ENCODE measurements at places on chromosomes 2 and 18.

GRCh38 chr2:84301717-84302116 is 157.4 kb downstream of the SUCLG1 start:
- no peak for DNase-seq

DNA sequence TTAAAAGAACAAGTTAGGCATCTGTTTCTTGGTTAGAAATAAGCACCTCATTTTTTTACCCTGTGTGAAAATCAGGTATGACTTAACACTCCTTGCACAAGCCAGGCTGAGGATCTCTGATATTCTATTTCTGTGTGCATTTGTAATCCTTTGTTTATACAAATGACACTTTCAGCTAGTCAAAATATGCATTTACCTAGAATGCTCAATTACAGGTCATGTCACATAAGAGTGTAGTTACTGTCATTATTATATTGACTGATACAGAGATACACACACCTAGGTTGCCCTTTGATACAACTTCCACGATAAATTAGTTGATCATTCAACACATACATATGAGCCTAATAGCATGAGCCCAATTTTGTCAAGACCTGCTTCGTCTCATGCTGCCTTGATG is 144.3 kb downstream of the CHST9 start:
- DNase-seq: no peak

GRCh38 chr18:62418258-62418657 is 93.1 kb downstream of the TNFRSF11A start:
- DNase-seq: no peak

- DNase-seq: no peak
These were observed 109.0 kb downstream of the ACAA2 start for GRCh38 chr18:49704334-49704733.

GRCh38 chr2:177314722-177315264 is 50.3 kb upstream of the NFE2L2 start:
- no peak for DNase-seq

GRCh38 chr2:174846941-174847938 is 83.0 kb upstream of the CHRNA1 start:
- DNase-seq: no peak

DNA sequence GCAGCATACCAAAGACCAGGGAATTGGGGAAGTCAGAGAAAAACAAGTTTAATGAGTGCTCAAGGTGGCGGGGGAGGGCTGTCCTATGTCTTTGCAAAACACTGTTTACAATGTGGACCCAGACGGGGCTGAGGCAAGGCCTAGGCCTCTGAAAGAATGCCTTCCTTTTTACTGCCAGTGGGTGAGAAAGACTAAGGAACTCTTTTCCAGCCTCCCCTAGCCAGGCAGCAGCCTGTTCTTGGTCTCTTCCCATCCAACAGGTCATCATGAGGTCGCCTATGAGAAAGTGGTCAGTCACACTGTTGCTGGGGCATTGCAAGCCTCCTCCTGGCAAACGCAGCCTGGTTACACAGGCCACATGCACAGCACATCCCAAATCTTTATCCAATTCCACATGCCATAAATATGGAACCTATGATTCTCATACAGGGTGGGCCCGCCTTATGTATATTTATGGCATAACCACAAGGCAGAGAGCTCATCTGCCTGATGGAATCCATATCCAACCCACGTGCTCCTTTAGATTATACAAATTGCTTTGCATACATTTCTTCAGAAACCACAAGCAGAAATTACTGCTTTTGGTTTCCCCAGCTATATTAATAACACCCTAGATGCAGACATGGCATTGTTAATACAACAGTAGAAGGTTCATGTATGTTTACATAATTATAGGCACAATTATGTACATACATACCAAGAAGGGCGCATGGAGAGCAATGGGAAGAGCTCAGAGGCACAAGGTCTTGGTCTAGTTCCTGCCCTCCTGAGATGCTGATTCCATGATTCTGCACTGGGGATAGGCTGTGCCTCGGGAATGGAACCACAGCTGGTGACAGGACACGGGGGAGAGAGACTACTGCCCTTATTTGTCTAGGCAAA is 48.6 kb downstream of the NRP2 start:
- no peak for DNase-seq

DNA sequence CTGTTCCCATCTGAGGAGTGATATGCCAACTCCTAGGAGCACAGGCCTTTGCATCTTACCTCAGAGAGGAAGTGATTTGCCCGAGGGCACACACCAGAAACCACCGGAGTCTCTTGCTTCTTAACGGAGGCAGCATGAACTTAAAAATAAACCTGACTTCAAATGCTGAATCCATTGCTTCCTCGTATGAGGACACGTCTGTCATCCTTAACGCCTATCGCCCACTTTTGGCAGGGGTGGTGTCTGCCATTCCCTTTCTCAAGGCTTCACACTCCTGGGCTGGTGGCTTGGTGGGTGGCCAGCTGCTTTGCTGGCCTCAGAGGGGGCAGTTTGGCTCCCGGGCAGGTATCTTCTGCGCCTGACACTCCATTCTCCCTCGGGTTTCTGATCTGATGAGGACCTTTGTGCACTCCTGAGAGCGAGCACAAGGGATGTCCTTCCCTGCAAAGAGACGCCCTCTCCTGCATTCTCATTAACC is 1.1 kb upstream of the PREB start:
- no peak for DNase-seq

- no peak for DNase-seq
These were observed 8.8 kb downstream of the ODC1 start for GRCh38 chr2:10439185-10439879.

DNA sequence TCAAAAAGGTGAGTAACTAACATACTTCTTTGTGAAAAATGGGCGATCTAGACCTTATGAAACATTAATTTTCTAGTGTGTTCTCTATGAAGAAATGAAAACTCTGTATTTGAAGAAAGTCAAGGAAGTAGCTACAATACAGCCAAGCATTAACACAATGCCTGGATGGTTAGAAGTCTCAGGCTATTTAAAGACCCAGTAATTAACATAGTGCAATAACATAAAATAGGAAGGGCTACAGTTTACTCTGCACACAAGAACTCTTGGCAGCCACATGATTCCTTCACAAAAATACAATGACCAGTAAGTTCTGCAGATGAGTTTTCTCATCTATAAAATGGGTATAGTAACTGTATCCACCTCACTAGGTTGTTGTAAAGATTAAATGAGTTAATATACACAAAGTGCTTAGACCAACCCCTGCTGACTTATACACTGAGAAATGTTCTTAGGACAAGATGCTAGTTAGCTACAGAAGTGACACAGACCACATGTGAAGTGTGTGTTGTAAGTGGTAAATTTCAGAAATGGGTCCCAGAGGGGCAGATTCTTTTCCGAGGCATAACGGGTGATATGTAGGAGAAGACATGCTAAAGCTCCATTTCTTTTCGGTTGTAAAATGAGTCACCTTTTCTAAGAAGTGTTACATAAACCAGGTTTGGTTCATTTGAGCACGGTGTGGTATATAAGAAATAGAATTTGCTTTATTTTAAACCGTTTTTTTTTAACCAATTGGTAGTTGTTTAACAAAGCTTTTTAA is 61.8 kb downstream of the CXCR4 start:
- DNase-seq: no peak

DNA sequence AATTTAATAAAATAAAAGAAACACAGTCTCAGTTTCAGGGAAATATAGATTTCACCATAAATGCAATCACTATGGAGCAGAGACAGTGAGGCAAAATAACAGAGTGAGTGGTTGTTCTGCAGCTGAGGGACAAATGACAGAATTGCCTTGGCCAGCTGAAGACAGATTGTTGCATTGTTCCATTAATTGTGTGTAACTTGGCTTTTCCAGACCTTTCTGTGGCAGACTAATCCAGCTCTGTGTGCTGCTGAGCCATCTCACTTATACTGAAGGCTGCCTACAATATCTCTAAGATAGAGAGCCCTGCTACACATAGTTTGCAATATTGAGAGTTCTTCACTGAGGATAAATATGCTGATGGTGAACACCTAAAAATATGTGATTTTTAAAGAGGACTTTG is 11.5 kb downstream of the LRRTM1 start:
- no peak for DNase-seq

GRCh38 chr18:9735238-9735637 is 27.1 kb downstream of the RAB31 start:
- DNase-seq: no peak

DNA sequence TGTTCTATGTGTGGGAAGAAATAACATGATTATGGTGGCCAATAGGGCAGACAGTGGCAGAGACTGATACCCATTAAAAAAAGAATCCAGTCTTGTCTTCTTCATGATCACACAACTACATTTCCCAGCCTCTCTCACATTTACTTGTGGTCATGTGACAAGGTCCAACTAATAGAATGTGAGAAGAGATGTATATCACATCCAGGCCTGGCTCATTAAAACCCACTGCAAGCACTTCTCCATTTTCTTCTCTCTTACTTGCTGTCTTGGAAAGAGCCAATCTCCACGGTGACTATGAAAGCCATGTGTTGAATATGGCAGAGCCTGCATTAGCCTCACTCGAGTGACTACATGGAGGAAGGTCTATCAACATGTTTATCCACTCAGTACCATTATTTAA is 306.2 kb upstream of the ZEB2 start:
- DNase-seq: no peak

GRCh38 chr2:66957198-66957597 is 439.9 kb upstream of the ETAA1 start:
- no peak for DNase-seq

GRCh38 chr2:113324684-113325160 is 46.0 kb upstream of the PAX8 start:
- peak; percentile 14 for DNase-seq

- DNase-seq: no peak
These were observed 123.1 kb upstream of the CYP26B1 start for GRCh38 chr2:72270556-72271275.

- no peak for DNase-seq
These were observed 141.7 kb downstream of the RBMS1 start for GRCh38 chr2:160351956-160352355.

DNA sequence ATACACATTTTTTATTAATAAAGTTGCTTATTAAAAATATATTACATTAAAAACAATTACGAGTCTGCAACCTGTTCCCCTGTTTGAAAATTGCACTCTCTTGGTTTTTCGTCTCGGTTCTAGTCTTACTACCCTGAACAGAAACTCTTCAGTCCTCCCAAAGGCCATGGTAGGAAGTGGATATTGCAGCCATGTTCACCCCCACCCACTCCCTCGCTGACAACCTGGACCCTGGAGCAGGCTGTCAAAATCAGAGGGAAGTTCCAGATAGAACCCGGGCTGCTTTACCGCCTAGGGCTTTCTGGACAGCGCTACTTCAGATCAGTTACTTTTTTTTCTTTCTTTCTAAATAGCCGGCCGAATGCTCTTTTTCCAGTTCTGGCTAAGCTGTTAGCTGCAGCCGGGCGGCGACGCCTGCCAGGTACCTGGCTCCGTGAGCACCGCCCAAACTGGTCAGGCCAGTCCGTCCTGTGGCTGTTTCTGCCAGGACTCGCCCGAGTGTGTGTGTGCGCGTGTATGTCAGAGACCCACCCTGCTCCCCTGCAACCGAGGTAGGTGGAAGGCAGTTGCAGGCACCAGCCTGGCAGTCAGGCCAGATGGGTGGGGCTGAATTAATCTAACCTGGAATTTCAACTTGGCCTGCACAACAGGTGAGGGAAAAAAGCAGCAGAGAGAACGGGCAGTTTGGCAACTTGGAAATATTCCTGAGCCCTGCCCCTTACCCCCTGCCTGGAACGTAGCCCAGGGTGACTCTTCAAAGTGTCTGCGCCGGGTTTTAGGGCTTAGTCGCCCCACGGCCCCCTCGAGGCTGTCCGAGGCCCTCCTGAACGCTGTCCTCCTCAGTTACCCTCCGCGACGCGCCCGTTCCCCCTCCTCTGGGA is 1.1 kb upstream of the TET3 start:
- no peak for DNase-seq

DNA sequence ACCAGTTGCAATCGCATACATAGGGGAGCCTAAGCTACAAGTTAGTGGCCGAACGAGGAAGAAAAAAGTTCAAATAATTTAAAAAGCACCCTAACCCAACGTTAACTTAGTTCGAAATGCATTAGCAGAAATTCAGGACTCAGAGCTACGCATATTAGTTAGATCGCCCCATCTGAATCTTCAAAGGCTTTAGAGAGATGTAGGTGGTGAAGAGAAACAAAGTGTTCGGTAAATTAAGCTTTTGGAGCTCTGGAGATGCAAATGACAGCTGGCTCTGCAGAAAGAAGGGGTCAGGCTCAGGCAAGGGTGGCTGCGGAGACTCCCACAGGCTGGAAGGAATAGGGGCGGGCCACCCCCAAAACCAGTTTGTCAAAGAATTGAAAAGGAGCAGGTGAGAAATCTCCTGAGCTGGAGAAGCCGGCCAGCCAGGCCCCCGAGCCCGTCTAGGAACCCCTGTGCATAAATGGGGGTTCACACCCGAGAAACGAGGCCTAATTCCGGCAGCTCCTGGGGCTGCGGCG is 621 bp downstream of the TXNL1 start:
- no peak for DNase-seq

GRCh38 chr2:238564286-238564920 is 137.7 kb downstream of the ASB1 start:
- no peak for DNase-seq

GRCh38 chr18:3340682-3341097 is 78.8 kb downstream of the MYL12B start:
- no peak for DNase-seq

DNA sequence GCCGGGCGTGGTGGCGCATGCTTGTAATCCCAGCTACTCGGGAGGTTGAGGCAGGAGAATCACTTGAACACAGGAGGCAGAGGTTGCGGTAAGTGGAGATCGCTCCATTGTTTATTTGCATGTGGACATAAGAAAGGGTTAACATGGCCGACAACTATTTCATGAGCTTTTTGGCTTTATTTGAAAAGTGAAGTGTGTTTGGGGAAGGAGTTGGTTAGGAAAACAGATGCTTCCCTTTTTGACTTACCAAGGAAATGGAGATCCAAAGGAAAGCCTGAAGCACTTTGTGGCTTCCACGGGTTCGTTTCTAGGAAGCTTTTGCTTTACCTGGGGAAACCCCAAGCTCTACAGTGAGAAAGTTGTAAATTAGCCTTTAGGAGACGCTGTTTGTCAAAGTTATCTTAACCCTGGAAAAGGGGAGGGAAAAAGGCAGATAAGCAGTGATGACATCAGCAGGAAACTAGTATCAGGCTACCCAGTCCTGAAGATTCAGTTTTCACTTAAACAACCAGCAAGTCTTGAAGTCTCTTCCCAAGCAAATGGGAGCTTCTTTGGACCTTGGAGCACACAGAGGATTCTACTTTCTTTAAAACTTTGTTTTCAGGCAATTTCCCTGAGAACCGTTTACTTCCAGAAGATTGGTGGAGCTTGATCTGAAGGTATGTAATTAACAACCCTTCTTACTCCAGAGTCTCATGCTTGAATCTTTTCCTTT is at the start of gene CASP10:
CASP10 (plus strand) TSS at position 492 of the 715 bp plus-strand sequence. CDS start 2,637 bp downstream, outside the sequence.
- DNase-seq: no peak

- no peak for DNase-seq
These were observed 17.4 kb upstream of the AP1S3 start for GRCh38 chr2:223854741-223855140.

- DNase-seq: peak; percentile 32
These were observed 158.2 kb downstream of the MGAT5 start for GRCh38 chr2:134411828-134412638.

GRCh38 chr2:197992482-197993133 is 188.2 kb downstream of the PLCL1 start:
- DNase-seq: no peak
